ENCODE measurements at places on chromosomes 2 and 18.

DNA sequence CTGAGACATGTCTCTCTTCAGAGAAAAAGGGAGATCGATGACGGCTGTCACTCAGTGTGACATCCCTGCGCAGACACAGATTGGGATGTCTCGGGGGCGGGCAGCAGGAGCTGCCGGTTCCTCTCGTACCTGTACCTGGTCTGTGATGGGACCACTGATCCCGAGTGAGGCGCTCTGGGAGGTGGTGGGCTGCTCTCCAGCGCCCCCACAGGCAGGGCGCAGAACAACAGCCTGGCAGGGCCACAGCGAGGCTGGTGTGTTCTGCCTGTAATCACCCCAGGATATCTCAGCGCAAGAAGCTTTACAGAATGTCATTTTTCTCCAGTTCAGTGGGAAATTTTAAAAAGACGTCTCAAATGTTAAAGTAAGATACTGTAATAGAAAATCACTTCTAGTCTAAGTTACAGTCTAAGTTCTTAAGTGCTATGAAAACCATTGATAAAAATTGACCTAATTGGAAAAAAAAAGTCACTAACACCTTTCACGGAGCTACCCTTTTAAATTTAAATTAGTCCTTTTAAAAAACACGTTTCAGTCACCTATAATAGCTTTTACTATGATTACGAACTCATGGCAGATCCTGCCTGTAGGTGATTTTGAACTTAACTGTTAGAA, 189.8 kb downstream of the SNTG2 start:
- DNase-seq, result peak; percentile 42

- no peak for DNase-seq
These were observed 593.9 kb upstream of the SOX11 start for GRCh38 chr2:5098286-5098685.

DNA sequence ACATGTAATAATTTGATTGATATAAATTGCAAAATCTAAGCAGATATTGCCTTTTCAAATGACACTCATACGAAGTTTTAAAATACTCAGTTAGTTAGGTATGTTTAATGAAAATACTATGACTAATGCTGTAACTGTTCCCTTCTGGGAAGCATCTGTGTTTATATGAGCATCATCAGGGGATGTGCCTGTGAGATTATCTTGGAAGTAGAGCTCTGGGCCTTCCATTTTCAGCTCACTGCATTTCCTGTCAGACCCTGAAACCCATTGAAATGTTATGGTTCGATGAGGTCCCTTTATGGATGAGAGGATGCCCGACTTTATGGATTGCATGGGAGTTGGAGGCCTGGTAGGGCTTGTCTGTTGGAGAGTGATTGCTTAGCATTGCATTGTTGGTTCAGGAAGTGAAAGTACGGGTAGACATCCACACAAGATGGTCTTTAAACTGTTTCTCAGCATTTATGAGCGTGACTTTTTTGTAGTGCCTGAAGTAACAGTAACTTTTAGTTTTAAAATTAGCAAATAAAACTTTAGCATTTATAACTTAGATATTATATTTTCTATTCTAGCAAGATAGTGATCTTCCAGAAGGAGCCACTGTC, 28.7 kb downstream of the ELP2 start:
- DNase-seq, result no peak

- DNase-seq, result no peak
These were observed 27.3 kb downstream of the SFXN5 start for GRCh38 chr2:73043929-73044832.

GRCh38 chr2:237444071-237444470, 30.1 kb upstream of the COL6A3 start:
- no peak for DNase-seq

DNA sequence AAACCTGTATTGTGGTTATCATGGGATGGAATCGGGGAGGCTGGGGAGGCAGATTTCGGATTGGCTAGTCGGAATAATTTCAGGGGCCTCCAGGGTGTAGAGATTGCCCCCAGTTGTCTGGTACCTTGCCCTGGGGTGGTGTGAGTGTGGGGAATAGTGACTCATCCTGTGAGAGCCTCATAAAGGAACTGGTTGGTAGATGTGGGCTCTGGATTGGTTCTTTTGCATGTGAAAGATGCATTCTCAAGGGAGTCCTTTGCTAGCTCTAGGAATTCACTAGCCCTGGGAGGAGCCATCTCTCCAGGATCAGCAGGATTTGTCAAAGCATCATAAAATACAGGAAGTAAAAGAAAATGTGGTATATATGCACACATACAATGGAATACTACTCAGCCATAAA, 331.6 kb downstream of the SETBP1 start:
- no peak for DNase-seq

- no peak for DNase-seq
These were observed 78.3 kb upstream of the CRIM1 start for GRCh38 chr2:36277146-36277808.

DNA sequence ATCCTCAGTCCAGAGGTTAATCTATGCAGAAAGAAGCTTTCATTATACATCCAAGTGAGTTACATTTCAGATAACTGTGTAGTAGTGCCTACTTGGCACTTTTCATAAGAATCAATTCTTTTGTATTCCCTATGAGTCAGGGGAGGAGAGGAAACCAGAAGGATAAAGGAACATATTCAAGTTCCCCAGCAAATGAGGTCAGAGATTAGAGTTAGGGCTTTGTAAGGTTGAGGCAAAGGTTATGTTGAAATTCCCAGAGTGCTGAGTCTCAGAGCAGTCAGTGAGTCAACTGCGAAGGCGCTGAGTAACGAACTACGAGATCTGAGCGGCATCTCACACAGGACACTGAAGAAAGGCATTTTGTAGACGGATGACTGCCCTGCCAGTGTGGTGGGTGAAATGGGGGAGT, 25.1 kb upstream of the ME2 start:
- DNase-seq, result no peak

GRCh38 chr18:76363436-76364120, 131.5 kb downstream of the ZNF516 start:
- DNase-seq, result no peak

DNA sequence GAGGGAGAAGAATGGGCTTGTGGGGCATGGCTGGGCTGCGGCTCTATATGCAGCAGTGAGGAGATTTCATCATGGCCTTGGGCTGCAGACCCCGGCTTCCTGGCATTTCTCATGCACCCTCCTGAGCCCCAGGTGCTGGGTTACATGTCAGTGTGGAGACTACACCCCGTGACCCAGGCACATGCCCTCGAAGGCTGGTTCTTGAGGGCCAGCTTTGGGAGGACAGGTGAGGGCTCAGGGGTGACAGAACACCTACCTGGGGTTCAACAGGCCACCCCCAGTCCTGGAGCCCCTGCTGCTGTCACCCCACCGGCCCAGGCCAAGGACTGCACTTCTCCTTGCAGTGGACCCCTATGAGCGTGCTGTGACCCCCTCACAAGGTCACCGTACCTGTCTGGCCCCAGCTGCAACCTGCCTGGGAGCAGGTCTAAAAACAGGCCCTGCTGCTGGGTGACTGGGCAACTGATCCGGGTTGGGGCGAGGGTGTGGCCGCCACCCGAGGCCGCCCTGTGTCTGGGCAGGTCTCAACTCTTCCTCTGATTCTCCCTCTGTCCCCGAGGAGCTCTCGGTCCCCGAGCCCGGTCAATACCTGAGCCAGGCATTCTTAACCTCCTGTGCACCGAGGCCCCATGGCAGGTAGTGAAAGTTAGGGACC, 94.8 kb upstream of the OTOS start:
- no peak for DNase-seq

DNA sequence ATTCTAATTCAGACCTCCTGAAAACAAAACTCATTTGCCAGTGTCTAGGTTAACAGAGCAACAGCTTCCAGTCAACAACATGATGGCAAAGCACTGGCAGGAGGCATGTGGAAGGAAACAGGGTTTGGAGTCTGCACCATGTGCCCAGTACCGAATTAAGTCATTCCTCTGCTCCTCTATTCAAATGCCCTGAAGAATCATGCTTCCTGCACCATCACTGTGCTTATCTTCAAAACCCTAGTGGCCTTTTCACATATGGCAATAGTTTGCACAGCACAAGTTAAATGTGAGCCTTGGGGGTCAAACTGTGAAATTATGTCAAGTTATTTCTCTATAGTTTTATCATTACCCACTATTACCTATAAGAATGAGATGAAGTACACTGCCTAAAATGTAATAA, 75.4 kb upstream of the GRB14 start:
- no peak for DNase-seq

GRCh38 chr2:70626254-70626990, 72.8 kb upstream of the TGFA start:
- no peak for DNase-seq

- DNase-seq, result no peak
These were observed 157.0 kb upstream of the ACAA2 start for GRCh38 chr18:49970319-49970718.
